ENCODE measurements at places on chromosomes 4 and X.

DNA sequence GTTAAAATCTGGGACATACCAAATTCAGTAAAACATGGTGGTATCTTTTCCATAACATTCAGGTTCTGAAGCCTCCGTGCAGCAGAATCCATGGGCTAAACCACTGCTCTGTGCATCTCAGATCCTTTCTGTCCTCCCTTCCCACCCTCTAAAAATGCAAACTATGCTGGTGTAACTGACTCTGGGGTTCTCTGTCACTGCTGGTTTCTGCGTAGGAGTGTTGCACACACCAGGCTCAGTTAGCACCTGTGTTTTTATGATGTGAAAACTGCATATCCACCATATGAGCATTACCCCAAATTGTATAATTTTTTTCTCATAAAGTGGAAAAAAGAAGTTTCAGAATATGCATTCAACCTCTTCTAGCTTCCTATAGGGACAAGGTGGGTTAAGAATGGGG, 22.4 kb upstream of the IL21 start:
- no peak for DNase-seq

DNA sequence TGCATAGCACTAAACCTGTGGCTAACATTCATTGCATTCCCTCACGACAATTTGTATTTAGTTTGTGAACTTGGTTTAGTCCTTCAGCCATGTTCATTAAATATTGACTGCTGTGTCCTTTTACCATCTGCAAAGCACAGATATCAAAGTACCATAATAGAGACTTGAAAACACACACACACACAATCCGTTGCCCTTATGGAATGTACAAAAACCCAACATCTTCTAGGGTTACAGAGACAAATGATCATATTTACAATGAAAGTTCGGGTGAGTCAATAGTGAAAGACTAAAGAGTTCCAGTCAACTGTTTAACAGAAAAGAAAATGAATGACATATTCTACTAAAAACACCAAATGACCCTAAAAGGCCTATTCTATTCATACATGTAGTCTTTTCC, 50.8 kb upstream of the TXK start:
- DNase-seq = no peak

DNA sequence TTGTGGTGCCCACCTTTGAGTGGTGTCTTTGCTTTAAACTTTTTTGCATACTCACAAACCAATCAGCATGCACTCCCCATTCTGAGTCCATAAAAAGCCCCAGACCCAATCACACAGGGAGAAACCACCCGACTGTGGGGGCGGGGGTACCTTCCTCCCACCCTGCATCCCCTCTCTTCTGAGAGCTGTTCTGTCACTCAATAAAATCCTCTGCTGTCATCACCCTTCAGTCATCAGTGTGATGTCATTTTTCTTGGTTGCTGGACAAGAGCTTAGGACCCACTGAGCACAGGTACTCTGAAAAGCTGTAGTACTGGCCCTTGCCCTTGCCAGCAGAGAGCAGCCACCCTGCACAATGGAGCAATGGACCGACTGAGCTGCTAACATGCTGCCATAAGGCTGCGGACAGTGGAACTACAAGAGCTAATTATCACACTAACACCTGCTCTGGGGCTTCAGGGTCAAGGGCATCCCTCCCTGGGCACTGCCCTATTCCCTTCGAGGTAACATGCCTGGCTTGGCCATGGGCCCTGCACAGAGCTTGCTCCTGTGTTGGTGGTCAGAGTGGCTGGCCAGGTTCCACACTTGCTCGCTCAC, 62.9 kb upstream of the PGRMC2 start:
- DNase-seq = no peak

DNA sequence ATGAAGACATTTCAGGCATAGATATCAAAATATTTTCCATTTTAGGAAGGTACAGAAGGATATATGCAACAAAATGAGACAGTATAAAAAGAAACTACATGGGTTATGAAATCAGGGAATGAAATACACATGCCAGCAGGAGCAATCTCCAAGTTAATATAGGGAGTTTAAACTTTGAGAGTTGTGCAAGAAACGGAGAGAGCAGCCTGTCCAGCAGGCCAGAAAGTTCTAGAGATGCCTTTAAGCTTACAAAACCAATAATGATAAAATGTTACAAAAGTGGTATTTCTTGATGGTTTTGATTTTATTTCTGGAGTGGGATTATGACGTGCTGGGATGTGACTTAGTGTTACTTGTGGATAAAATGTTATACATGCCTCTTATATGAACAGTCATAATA, 2047.9 kb downstream of the ARAP2 start:
- DNase-seq = no peak

DNA sequence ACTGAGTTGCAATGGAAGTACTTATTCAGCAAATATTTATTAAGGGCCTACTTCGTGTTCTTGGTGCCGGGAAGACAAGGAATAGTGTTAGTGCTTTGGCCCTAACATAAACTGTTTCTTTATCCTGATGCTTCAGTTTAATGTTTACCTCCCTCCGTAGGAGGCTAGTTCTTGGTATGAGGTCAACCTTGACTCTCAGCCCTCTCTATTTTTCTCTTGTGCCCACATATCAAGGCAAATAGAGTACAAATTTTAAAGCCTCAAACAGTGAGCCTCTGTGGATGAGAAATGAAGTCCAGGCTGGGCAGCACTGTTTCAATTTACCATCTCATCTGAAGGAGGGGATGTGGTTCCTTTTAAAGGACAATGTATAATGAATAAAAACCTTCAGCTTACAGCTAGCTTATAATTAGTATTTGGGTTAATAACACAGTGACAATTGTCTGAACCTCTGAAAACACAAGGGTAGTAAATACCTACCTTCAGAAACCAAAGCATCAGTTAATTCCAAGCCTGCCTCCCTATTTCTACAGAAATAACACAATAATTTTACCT, 68.5 kb downstream of the SH3RF1 start:
- DNase-seq = no peak

- no peak for DNase-seq
These were observed 828.6 kb downstream of the ADGRL3 start for GRCh38 chr4:62028745-62029144.

DNA sequence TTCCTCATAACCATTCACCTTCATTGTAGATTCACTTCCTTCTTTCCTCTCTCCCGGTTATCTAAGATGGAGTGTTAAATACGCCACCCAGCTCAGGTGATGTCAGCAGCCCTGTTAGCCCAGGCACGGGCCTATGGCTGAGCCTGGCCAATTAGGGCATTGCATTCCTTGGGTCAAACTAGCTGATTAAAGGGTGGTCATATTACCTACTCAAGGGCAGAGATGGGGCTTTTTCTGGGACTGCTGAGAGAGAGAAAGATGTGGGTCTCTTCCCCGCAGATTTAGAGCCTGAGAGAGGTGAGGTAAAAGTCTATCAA, 39.9 kb upstream of the AFAP1 start:
- DNase-seq = no peak

DNA sequence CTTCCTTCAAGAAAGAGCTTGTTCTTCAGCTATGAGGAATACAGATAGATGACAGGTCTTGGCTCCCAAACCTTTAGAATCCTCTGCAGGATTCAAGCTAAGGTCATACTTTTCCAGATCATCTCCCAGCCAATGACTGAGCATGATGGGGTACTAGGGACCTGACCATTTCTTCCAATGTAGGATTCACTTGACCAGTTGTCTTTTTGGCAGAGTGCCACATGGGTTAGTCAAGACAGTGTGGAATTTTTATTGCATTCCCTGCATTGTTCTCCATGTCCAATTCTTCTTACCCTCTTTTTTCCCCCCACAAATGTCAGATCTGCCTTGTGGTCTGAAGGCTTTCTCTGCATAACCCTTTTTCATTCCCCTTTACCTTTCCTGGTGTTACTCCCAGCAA, 99.5 kb downstream of the CCSER1 start:
- no peak for DNase-seq

- no peak for DNase-seq
These were observed 91.6 kb upstream of the CXorf51A start for GRCh38 chrX:146906166-146906565.

GRCh38 chr4:18524667-18525066, 503.1 kb upstream of the LCORL start:
- no peak for DNase-seq

- DNase-seq = peak; percentile 51
These were observed 63.7 kb upstream of the CD99 start for GRCh38 chrX:2627272-2627867.

- no peak for DNase-seq
These were observed 24.8 kb downstream of the CXCL1 start for GRCh38 chr4:73894001-73894400.

DNA sequence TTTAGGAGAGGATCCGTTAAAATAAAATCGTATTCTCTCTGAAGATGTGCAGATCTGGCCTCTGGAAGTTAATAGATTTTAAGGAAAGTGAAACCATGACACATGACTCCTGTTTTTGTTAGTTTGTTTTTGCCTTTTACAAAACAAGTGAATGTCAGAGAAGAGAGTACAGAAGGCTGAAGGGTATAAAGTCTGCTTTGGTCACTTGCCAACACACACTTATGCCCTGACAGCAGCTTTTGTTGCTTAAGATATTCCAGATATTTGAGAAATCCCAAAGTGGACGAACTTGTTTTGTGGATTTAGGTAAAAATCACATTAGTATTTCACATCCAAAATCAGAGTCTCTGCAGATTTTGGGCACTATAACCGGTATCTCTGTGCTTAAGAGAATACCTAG, 192.4 kb upstream of the RASGEF1B start:
- no peak for DNase-seq

DNA sequence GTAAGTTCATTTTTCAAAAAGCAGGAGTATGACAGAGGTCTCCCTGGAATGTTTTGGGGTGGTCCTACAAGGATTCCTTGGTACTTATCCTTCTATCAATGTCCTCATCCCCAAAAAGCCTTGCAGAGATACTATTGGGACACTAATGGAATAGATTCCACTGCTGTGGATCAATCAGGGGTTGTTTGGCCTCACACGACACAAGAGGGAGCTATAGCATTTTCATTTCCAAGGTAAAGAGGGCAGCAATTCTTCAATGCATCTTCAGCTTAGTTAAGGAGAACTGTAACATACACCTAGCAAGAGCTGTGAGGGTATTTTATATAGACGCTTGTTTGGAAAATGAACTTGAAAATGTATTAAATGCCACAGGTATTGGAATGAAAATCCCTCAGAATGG, 50.9 kb downstream of the USP26 start:
- no peak for DNase-seq

GRCh38 chr4:108351791-108352190, 183.1 kb upstream of the LEF1 start:
- DNase-seq = no peak

GRCh38 chr4:2729533-2729875, 26.6 kb downstream of the TNIP2 start:
- DNase-seq = no peak

DNA sequence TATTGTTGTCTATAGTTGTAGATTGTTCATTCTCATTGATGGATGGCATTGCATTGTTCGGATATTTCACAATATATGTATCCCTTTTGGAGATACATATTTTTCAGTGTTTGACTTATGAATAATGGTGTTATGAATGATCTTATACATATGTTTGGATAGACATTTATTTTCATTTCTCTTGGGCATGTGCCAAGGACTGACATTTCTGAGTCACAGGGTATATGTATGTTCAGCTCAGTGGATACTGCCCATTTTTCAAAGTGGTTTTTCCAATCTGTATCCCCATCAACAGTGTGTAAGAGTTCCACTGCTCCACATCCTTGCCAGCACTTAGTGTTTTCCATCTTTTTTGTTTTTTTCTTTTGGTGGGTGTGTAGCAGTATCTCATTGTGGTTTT, 45.0 kb upstream of the RAB40AL start:
- no peak for DNase-seq

DNA sequence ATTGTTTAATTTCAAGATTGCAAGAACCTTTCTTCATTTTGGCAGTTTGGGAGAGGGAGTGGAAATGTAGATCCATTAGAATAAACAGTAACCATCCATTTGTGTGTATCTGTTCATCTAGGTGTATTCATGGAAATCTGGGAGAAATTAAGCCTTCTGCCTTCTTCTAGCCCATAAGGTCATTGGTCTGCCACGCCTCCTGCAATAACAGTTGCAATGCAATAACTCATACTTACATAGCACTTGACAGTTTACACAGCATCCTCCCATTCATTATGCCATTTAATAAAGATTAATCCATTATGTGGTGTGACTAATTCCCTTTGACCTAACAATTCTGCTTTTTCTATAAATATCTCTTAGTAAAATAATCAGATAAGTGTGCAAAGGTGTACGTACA, 42.6 kb downstream of the SHROOM4 start:
- DNase-seq = no peak

DNA sequence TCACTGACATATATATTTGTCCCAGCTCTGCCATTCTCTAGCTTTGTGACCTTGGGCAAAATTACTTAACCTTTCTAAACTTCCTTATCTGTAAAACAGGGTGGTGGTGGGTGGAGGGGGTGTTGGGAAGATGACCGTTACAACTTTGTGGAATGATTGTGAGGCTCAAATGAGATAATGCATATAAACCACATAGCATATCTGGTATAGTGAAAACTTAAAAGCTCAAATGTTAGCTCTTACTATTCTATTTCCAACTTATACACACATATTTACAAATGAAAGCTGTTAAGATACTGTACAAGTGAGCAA, 52.9 kb upstream of the HPRT1 start:
- no peak for DNase-seq

DNA sequence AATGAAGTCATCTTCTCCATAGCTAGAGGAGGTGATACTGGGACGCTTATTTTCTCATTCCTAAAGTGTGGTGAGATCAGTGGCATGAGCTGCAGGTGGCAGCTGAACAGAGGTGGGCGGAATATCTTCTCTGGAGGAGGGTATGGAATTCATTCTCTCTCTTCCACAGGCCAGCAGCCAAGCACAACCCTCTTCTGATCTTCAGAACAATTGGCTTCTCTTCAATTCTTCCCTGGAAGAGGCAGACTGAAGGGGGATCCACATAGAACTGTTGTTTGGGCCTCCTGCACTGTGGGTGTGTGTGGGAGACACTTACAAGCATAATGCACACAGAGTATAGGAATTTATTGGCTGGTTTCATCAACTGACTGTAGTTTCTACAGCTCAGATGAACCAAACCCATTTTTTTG, 180.4 kb upstream of the RASGEF1B start:
- DNase-seq = no peak

Data from activated CD4-positive, alpha-beta T cell treated with anti-CD3 and anti-CD28 coated beads, Interleukin-2, Interleukin-4, amounts not matched to agents 100 ng/mL and 50 ng/mL, durations not matched to agents 16 hours and 8 hours (primary cell).